ENCODE measurements at places on chromosomes 6 and 20.
A peak's percentile ranks its signal among the peaks of the same experiment; 100 is the strongest.

DNA sequence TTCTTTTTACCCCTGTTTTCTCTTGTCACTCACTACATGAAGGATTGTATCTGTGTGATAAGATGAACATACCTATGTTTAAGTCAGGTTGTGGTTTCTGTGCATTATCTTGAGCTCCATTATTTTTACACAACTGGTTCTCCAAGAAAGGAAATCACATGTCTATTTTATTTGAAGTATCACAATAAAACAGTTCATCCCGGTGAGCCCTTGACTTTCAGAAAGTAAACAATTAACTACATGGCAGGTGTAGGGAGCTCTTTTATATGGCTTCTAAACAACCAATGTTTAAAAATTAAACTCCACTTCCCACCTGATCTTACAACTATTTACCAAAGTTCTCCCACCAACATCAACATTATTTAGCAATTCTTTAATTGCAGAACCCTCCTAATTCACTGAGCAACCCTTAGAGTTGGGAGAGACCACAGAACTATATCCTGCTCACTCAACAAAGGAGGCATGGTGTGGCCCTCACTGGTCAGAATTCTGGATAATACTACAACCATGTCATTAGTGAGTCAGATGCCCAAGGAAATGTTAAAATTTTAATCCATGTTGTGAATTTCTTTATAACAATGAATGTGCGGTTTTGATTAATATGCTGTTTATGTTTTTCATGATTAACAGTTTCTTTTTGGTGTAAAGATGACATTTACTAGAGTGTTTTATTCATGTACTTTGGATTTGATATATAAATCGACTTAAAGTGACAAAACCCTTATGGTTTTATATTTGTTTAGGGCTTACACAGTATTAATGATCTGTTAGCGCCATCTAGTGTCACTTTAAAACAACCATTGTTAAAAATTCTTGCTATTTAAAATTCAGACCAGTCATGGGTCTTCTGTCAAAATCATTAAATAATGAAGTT lies 50.0 kb upstream of the SCGN start:
- peak; percentile 76 for DNase-seq

DNA sequence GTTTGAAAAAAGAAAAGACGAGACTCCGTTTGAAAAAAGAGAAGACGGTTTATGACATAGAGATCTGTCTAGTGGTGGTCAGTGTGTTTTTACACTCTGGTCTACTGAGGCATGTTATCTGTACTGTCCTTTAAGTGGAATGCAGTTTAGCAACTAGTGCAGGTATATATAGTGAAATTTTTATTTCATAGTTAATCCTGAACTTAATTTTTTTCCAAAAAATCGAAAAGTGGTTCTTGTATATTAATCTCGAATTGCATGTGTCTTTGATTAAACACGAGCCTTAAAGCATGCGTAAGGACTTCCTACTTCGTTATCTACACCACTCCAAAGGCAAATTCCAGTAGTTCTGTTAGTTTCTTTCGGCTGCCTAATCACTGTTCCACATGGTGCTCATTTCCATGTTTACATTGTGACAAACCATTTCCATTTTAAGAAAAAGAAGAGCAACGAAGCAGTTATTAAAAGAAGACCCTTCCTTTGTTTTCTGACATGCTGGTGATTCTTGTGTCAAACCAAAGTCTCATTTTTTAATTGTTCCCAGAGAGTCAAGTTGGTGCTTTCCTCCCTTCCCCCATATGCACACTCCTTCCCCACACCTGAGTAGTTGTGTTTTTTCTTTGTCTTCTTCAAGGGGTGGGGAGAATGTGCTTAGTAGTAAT lies 2.3 kb downstream of the SNX9 start:
- no peak for DNase-seq

DNA sequence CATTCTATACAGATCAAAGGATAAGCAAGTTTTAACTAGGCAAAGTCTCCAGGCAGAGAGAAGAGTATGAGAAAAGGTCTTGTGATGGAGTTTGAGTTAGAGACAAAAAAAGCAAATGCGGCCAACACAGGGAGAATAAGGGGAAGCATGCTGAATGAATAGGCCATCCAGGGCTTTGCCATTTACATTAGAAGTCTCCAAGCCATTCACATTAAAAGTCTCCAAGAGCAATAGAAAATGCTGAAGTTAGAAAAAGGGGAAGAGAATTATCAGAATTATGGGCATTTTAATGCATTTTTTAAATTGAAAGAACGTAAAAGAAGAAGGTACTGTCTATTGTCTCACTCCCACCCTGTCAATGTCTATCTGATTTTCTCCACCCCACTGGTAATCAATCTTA lies 49.4 kb downstream of the PDSS2 start:
- no peak for DNase-seq

- no peak for DNase-seq
Measured at GRCh38 chr20:35344354-35344837, 52.2 kb upstream of the FAM83C start.

DNA sequence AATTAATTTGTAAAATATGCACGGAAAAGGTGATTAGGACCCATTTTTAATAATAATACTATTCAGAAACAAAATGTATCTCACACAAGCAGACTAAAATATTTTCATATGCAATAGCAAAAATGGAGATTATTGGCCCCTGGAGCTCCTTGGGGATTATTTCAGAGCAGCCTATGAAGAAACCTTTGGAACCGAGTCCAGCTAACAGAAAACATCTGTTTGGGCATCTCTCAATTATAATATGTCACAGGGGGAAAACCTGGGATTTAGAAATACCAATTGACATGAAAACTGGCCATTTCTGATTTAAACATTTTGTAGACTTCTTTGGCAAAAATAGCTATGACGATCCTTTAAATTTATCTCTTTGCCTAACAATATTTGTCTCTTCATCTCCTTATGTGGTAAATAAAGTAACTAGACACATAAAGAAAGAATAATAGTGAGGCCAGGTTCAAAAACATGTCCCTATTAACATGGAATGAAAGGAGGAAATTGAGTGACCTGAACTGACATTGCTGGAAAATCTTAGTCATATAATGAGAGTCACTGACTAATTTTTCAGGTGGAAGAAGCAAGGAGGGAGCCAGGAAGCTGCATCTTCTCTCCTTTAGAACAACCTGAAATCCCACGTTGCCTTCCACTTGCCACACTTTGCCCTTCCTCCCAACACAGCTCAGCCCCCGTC lies 199.0 kb downstream of the SOD2 start:
- no peak for DNase-seq

- DNase-seq = no peak
Measured at GRCh38 chr6:49668083-49668511, 31.5 kb upstream of the RHAG start.

DNA sequence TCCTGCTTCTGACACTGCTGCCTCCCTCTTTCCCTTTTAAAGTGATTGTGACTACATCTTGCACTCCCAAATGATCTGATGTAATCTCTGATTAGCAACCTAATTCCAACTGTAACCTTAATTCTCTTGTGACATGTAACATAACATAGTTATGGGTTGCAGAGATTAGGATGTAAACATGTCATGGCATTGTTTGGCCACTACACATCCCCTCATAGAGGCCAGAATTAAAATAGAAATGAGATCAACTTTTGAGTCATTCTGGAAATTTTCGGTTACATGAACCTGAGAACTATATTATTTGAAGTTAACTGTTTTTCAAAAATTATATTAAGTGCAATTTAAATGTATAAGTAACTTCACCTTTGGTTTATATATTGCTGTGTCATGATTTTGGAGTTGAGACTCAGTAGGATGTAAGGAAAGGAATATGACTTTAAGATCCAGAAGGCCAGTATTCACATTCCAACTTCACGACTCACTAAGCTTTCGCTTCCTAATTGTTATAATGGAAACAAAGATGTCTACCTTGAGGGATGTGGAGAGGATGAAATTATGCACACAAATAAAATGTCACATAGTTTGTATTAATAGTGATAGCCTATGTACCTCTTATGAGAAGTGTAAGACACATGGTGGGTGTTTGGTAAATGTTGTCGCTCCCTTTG lies 611.9 kb upstream of the MAP3K7 start:
- DNase-seq = peak; percentile 35

GRCh38 chr6:7920425-7920824 lies 9.8 kb upstream of the TXNDC5 start:
- no peak for DNase-seq

GRCh38 chr6:112330071-112330878 lies 16.9 kb upstream of the RFPL4B start:
- no peak for DNase-seq

- no peak for DNase-seq
Measured at GRCh38 chr6:75460681-75461080, 32.9 kb downstream of the FILIP1 start.

DNA sequence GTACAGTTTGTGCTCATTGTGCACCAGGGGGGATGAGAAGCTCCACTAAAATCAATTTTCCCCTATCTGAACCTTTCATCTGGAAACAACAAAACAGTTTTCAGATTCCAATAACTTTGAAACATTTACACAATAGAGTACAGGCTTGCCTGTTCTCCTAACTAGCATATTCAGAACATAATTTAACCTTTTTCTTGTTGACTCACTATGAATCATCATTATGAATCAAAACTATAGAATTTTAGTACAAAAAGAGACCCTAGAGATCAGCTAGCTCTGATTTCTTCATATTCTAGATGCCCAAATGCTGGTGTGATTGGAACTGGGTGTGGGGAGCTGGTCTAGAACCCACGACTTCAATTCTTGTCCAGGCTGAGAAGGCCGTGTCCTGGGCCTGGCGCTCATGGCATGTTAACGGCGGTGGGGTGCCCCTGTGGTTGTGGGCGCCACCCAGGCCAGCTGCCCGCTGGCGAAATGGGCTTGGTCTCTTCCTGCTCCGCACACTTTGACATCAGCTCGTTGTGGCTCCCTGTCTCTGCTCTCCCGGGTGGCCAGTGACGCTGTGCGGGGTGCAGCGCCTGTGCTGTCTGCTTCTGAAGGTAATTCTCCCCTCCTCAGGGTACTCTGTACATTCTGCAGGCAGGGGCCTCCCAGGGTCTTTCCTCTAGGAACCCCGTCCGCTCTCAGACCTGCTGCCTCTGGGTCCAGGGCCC lies 29.9 kb upstream of the AGPAT4 start:
- DNase-seq = no peak

DNA sequence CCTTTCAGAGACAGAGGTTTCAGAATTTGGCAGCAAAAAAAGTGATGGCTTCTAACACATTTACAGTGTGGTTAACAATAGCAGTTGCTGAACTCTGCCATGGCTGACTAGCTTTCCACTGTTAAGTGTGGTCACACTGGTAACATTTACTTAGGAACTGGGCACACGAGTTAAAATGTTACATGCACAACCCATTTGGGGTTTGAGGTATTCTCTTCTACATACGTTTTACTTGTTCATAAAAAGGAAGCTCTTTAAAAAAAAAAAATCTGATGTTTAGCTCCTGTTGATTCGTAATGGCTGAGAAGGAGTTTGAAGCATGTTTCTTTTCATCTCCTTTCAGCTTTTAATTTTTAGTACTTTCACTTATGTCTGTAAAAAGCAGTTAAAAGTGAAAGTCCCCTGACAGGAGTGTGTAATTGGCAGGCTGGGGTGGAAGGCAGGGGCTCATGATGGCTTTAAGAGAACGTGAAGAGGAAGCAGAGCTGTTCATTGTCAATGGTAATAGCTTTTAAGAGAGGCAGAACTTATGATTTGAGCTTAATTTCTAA lies 245.9 kb downstream of the FARS2 start:
- no peak for DNase-seq

DNA sequence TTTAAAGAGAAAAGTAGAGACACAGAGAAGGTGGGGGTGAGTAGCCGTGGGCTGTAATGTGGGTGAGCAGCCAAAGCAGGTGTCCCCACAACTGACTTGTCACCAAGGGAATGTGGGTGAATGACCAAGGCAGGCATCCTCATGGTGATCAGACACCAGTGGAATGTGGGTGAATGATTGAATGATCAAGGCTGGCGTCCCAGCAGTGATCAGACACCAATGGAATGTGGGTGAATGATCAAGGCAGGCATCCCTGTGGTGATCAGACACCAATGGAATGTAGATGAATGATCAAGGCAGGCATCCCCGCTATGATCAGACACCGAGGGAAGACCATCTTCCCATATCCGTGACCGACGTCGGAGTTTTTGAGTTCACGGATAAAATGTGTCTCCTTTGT lies 49.8 kb upstream of the OR14J1 start:
- no peak for DNase-seq

- peak; percentile 5 for DNase-seq
Measured at GRCh38 chr6:71406865-71407860, 118.6 kb downstream of the OGFRL1 start.

DNA sequence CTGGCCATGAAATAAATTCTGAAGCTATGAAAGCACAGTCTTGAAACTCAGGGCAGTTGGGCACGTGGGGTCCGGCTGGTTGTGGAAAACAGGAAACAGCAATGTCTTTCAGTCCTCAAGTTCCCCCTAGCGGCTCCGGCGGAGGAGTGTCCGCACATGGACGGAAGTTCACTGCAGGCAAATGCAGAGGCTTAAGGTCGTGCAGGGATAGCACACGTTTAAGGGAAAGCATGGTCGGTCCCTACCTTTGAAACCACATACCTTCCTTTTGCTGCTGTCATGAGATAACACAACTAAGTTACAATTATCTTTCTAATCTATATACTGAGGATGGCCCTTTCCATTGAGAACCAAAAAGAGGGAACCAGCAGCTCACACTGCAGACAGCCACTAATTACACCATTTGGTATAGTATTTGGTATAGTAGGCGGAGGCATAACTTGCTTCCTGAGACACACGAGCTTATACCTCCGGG lies 52.6 kb upstream of the NFATC2 start:
- DNase-seq = peak; percentile 94

DNA sequence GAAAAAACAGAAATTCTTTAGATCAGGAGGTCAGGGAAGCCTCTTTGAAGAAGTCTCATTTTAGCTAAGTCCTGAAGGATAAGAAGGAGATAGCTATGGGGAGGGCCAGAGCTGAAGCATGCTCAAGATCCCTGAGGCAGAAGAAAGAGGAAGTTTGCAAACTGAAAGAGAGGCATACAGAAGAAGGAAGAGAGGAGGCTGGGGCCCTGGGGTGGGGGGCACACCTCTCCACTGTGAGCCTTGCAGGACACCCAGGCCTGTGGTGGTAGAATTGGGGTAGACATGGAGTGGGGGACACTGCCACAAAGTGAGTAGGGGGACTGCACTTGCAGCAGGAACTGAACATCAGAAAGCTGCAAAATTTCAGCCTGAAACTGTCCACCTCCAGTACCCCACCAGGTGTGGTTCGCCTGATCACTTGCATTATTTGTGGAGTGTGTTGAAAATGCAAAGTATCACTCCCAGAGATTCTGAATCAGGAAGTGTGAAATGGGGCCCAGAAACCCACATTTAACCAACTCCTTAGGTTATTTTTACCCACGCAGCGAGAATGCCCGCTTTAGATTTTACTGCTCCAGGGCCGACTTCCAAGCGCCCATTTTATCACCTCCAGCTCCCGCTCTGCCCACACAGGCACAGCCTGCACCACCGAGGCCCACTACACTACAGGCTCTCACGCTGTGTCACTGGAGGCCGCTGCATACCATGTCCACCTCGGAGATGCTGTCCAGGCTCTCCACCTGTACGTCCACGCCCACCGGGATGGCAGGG lies 44.0 kb downstream of the GABRR2 start:
- no peak for DNase-seq

Measured in NCI-H82 (cell line).